ENCODE measurements at places on chromosomes 13 and 19. TPM values are rescaled to one million over a fixed set of nuclear protein-coding genes. Genes with fewer than 3 reads are reported as not detected.

DNA sequence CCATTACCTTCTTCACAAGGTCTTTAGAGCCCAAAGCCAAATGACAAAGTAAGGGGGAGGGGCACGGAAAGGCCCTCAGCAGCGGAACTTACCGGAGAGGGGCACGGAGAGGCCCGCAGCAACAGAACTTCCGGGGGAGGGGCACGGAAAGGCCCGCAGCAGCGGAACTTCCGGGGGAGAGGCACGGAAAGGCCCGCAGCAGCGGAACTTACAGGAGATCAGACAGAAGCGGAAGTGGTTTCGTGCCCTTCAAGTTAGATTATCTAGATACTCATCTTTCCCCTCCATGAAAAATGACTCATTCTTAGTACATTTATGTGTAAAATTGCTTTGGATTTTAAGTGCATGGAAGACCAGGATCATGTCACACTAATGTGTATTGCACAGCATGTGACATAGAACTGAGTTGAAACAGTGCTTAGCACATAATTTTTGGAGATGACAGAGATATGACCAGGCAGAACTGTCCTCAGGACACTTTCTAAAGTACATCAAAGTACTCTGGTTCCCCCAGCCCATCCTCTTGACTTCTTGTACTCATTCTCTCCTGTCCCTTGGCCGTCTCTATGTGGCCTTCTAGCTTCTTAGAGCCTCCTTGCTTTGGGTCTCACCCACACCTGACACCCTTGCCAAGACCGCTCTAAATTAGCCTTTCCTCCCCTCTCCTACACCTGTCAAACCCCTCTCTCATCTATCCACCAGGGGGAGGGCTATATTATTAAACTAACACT is 25.7 kb upstream of the TPTE2 start:
- no peak for DNase-seq

DNA sequence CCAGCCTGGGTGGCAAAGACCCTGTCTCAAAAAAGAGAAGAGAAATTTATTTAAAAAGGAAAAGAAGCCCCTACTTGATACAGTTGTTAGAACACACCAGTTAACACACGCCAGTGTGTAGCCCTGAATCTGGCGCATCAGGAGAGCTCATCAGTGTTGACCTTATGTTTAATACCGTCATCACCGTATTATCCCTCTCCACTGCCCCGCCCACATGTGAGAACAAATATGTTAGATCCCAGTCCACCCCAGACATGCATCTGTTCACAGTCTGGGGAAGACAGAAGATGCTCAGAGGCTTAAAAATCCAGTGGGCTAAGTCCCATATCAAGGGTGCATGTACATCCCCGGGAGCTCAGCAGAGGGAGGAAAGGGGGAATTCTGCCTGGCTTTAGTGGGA is 155.2 kb downstream of the DPF1 start:
- no peak for DNase-seq

DNA sequence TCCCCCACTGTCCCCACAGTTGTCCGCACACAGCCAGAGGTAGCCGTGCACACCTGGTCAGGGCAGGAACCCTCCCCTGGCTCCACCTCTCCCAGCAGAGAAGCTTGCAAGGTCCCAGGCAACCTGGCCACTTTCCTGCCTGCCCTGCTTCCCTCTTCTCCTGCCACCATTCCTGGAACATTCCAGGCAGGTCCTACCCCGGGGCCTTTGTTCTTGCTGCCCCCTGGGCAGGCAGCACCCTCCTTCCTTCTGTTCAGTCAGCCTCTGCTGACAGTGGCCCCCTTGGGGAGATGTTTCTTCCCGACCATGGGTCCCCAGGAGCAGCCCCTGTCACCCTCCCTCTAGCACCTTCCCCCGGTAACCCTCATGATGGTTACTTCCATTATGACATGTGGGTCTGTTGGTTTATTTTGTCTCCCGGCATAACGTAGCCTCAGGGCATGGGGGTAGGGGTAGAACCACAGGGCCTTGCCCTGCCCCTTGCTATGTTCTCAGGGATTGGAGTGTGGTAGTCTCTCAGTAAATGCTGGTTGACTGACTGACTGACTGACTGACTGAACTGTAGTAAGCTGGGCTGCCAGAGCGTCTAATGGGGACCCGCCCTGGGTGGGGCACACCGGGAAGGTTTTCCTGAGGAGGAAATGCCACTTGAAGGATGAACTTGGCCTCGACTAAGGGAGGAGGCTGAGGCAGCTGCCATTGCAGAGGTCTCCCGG is 10.8 kb downstream of the PAK4 start:
- DNase-seq: no peak

DNA sequence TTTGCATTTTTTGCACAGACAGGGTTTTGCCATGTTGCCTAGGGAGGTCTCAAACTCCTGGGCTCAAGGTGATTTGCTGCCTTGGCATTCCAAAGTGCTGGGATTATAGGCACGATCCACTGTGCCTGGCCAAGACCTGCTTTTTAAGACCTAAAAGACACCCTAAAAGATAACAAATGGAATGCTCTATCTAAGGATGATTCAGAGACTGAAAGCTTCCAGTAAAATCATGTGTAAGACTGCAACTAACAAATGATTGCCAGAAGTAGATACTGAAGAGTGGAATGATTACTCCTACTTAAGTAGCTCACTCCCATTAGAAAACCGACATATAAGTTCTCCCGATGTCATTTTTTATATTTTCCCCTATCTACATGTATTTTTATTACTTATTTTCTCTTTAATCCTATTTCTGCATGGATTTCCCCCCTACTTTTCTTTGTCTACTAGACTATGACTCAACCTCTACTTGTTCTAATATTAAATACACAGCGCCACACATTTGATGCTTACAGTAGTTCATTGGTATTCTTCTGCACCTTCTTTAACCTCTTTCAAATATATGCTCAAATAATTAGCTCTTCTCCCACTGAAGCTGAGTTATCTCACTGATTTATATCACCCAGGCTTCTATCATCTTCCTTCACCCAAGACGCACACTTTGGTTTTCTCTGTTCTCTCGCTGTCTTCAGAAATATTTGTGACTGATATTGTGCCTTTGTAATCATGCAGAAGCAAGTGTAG is 32.2 kb upstream of the KLF12 start:
- DNase-seq: no peak

- DNase-seq: no peak
These were observed 207.6 kb downstream of the DACH1 start for GRCh38 chr13:71659404-71659803.

GRCh38 chr19:50401605-50402450 is 16.9 kb upstream of the SPIB start:
- DNase-seq: no peak

DNA sequence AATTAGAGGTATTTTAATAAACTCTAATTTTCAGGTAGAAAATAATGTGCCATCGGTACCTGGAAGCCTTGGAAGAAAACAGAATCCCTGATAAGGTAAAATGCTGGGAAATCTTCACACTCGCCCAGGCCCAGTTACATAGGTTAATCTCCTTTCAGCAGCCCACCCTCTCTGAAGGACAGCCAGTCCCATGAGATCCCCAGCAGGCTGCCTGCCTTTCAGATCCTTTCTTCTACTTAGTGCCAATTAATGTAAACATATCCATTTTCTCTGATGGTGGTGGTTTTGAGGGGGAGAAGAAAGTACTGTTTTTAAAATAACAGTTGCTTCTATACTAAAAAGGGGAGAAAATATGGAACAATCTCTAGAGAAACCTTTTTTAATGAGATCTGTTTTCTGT is 12.2 kb downstream of the SMAD9 start:
- no peak for DNase-seq

- no peak for DNase-seq
These were observed 2.4 kb upstream of the TGFBR3L start for GRCh38 chr19:7912144-7912696.

GRCh38 chr19:44741841-44742329 is 6.6 kb upstream of the BCL3 start:
- peak; percentile 98 for DNase-seq

DNA sequence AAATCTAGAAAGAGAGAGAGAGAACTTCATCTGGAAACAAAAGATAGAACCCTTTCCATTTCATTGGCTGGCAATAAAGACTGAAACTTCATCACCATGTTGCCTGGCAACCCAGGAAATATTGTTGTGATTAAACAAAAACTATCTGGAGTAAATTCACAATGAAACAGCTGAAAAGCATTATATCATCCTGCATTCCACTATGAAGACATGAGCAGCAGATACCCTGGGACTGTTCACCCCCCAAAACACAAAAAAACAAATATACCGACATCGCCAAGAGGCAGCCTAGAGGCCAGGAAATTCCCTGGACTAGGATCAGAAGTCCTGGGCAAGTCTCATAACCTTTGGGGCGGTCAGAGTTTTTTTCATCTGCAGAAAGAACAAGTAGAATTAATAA is 158.3 kb downstream of the FOXO1 start:
- DNase-seq: no peak

DNA sequence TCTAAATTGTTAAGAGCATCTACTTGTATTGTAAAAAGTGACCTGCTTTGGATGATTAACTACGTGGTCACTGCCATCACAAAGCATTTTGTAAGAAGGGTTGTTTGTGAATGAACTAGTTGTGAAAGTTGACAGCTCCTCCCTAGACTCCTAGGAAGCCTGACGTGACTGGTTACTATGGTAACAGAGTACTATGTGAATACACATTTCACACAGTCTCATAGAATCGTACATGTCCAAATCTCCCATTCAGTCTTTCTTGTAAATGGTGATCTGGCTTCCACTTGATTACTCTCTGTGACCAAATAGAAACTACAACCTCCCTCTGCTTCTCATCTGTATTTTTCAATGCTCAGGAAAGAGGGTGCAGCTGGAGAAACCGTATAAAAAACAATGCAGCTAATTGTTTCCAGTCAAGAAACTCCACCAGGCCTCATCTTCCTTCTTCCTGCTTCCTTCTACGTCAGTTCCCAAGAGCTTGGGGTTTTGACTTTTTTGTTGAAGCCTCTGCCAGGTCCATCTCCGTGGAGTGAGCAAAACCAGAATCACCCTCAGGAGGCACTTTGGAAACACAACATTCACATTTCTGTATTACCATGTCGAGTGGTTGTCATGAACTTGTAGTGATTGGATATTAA is 83.4 kb downstream of the GPC6 start:
- DNase-seq: no peak

GRCh38 chr19:27776020-27776419 is 1436.9 kb downstream of the UQCRFS1 start:
- no peak for DNase-seq

SHC2 gene
- 1.3 TPM for polyA plus RNA-seq

FCAR gene
- polyA plus RNA-seq: not detected

FXYD3 gene
- not detected for polyA plus RNA-seq

ZNF443 gene
- 1.7 TPM for polyA plus RNA-seq

All from AG04450 (cell line).